NCI-H1048 (cell line): ENCODE measurements at places on chromosomes 13 and 19.

DNA sequence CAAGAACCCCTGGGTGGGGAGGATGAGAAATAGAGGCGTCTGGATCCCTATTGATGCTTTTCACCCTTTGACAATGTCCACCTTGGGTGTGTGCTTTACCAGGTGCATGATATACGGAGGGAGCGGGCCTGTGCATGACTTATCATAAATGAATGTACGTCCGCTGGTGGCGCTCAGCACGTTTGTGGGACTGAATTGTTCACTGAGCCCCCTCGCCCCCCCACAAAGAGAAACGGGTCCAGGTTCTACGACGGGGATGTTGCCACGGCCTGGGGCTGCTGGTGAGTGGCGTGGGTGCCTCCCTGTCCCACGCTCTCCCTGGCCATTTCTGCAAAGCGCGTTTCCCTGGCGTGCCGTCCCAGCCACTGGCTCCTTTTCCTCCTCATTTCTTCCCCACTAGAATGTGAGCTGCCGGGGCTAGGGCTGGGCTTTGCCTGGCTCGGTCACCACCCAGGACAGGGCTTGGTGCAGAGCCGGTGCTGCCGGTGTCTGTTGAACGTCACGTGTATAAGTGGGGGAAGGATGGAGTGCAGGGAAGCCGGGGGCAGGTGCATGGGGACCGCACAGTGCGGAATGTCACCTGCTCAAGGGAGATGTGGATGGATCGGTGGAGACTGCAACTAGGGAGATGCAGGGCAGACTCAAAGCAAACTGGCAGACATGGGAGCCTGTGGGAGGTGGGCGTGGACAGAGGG, 21.6 kb downstream of the LRRC4B start:
- no peak for DNase-seq

GRCh38 chr19:44694184-44694579, 4.8 kb upstream of the CEACAM16 start:
- no peak for DNase-seq

GRCh38 chr19:53906211-53907192, 2.6 kb upstream of the CACNG7 start:
- no peak for DNase-seq

GRCh38 chr19:33673996-33674625, 52.4 kb downstream of the CHST8 start:
- no peak for DNase-seq

- DNase-seq: no peak
These were observed 1097.8 kb downstream of the PCDH17 start for GRCh38 chr13:58729361-58729760.

GRCh38 chr19:55384920-55385723, 610 bp upstream of the RPL28 start:
- DNase-seq: peak; percentile 83

- no peak for DNase-seq
These were observed 27.6 kb downstream of the MYO9B start for GRCh38 chr19:17103177-17103576.

DNA sequence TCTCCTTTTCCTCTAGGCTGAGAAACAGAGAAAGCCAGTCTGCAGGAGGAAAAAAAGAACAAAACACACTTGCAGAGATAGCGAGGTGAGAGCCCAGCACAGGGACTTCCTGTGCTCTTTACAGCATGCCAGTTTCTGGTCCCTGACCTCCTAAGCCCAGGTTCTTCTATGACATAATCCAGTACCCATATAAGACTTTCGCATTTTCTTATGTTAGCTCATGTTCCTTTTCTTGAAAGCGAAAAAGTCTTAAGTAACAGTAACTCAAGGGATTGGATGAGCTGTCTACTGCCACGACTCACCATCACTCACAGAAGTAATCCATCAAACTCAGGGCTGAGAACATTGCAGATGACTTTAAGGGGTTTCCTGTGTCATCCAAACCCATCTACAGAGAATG, 17.4 kb downstream of the CCDC70 start:
- no peak for DNase-seq

- DNase-seq: no peak
These were observed 38.4 kb downstream of the DEDD2 start for GRCh38 chr19:42178791-42179674.

DNA sequence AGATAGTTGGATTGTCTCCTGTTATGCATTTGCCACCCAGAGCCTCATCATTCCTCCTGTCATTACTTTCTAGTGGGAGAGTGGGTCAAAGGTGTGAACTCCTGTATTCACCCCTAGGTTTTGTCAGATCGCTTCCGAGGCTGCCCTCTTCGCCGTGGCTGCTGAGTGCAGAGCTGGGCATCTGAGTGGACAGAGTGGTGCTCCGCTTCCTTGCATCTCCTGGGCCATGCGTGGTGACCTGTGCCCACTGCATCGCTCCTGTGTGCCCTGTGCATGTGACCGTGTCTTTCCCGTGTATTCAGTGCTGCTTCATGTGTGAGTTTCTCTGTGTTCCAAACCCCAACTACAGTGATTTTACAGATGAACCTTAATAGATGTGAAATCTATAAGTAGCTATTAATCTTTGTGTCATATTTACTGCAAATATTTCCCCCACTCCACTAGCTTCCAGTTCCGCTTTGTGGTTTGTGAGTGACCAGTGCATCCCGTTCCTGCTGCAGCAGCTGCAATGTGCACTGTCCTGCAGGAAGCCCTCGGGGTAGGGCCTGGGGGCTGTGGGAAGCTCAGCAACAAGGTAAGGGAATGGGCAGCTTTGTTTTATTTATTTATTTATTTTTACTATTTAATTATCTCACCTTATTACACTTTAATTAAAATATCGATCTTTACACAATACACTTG, 53.1 kb downstream of the C13orf46 start:
- DNase-seq: no peak

- DNase-seq: no peak
These were observed 1.0 kb downstream of the SMIM24 start for GRCh38 chr19:3479177-3479833.

- DNase-seq: no peak
These were observed 55.4 kb downstream of the INTS6 start for GRCh38 chr13:51397262-51397941.

DNA sequence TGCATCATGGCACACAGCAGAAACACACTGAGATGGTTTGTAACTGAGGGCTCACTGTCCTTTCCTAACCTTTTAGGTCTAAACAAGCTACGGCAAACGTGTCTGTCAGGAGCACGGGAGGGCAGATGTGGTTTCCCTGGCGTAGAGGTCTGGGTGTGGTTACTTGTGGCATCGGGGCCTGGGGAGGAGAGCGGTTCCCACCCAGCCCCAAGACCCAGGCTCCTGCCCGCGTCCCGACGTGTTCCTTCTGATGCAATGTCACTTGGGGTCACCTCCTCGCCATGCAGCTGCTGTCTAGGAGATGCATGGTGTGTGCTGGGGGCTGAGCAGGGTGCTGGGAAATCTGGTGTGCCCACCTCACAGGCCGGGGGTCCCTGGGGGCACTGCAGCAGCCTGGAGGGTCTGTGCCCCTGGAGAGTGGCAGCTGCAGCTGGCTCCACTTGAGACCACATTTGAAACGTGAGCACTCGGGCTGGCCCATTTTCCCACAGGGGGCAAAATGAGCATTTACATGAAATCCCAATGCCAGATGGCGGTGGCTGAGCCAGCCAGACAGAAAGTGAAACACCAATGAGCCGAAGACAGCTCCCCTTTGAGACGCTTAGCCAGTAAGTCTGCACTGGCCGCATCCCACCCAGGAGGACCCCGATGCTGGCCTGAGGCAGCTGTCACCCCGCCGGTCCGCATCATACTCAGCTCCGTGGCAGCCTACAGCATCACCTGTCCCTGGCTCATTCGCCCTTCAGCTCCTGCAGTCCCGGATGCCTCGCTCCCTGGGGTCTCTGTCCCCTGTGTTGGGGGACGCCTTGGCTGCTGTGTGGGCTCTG, 22.3 kb upstream of the MYDGF start:
- no peak for DNase-seq

- DNase-seq: no peak
These were observed 1594.5 kb upstream of the PCDH20 start for GRCh38 chr13:63010072-63010658.
